ENCODE measurements at places on chromosomes 12 and 14.
A peak's percentile ranks its signal among the peaks of the same experiment; 100 is the strongest.

DNA sequence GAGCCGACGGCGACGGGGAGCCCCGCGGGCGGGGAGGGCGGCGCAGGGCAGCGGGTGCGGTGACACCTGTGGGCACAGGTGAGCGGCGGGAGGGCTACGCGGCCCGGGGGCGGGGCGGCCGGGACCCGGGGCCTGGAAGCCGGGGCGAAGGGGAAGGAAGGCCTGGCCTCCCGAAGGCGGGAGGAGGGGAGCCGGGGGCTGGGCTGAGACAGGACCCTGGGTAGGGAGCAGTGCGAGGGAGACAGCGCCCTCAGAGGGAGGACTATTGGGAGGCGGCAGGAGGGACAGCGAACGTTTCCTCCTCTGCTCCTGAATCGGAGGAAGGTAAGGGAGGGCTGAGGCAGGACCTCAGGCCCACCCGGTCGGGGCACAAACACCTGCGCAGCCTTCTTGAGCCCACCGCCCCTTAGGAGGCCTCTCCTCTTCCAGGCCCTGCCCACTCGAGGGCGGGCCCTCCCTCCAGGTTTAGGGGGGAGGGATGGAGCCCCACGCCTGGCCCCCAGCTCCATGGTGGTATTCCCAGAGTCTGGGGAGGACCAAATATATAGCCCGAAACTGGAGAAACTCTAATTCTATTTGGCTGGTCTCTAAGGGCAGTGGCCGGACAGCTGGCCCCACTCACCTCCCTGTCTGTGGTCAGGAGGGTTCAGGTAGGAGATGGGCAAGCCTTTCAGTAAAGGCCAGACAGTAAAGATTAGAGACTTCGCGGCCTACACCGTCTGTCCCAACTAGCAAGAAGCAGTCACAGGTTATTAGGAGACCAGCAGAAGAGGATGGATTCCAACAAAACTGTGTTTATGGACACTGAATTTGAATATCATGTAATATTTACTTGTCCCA, 509 bp downstream of the PLEKHG6 start:
- peak; percentile 59 for DNase-seq

GRCh38 chr14:61641914-61642613, 53.2 kb upstream of the HIF1A start:
- no peak for DNase-seq

GRCh38 chr14:98903371-98903770, 368.6 kb downstream of the BCL11B start:
- DNase-seq: no peak

DNA sequence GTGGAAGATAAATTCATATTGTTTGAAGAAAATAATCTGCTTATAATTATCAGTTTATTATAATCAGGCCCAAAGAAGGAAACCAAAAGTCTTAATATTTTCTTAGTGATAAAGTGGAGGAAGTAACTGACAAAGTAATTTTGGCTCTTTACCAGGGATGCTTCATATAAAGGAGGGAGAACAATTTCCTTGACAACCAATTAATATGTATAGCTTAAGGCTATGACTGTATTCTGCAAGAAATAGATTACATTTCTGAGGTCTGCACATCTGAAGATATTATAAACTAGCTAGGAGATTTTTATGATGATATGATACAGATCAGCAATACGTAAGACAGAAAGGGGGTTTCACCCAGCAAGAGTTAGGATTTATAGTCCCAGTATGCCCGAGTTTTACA, 90.8 kb downstream of the BICD1 start:
- no peak for DNase-seq

Data from neural progenitor cell (in vitro differentiated cells).